ENCODE measurements at places on chromosomes 11 and 22. TPM values are rescaled to one million over a fixed set of nuclear protein-coding genes. Genes with fewer than 3 reads are reported as not detected.

DNA sequence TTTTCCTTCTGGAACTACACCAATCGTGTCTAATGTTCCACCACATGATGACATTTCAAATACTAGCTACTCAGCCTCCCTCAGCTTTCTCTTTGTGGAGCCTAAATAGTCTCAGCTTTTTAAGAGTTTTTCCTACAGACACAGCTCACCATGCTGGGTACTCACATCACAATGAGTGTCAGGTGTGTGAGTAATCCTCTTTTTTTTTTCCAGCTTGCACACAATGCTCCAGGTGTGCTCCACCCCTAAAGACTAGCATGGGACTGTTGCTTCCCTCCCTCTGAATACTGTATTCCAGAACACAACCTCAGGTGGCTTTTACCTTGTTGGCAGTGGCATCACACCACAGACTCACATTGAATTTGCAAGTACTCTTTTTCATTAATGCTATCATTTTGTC is 11.7 kb downstream of the BTG4 start:
- H3K27me3 ChIP-seq: no peaks in the 10 kb centered on the region
- DNase-seq: no peak
- H3K27ac ChIP-seq: no peak overlapping the region
- no peaks in the 10 kb centered on the region for H3K36me3 ChIP-seq
- no peaks in the 10 kb centered on the region for H3K4me1 ChIP-seq
- no peak overlapping the region for H3K4me3 ChIP-seq

GRCh38 chr11:119483341-119483880 is 60.4 kb upstream of the THY1 start:
- no peaks in the 10 kb centered on the region for H3K36me3 ChIP-seq
- H3K27me3 ChIP-seq: no peaks in the 10 kb centered on the region
- H3K4me3 ChIP-seq: no peak overlapping the region
- DNase-seq: peak; percentile 39

DNA sequence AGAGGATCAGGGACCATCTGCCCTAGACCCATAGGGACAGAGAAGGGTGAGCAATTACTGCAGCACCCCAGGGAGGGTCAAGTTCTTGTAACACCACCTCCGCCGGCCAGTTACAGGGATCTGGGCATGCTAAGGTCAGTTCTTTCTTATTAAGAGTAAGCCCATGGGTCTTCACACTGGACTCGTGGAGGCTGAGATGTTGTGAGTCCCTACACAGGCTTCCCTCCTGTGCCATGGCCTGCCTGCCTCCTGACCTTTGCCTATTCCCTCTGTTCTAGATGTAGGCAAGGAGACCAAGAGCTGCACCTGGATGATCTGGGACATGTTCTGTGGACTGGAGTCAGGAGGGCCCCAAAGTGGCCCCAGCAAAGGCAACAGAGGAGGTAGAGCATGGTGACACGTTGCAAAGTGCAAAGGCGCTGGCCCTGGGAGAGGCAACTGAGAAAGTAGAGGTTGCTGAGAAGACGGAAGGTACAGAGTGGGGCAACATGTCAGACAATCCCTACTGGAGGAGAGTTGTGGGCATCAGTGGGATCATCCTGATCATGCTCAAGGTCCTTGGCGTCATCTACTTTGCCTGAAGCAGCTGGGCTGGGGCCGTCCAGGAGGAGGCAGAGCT is 16.3 kb upstream of the GNAZ start:
- peaks cover 5% of the 10 kb centered on the region for H3K27me3 ChIP-seq
- no peak overlapping the region for H3K4me3 ChIP-seq
- DNase-seq: no peak
- H3K4me1 ChIP-seq: no peaks in the 10 kb centered on the region
- no peaks in the 10 kb centered on the region for H3K36me3 ChIP-seq

DNA sequence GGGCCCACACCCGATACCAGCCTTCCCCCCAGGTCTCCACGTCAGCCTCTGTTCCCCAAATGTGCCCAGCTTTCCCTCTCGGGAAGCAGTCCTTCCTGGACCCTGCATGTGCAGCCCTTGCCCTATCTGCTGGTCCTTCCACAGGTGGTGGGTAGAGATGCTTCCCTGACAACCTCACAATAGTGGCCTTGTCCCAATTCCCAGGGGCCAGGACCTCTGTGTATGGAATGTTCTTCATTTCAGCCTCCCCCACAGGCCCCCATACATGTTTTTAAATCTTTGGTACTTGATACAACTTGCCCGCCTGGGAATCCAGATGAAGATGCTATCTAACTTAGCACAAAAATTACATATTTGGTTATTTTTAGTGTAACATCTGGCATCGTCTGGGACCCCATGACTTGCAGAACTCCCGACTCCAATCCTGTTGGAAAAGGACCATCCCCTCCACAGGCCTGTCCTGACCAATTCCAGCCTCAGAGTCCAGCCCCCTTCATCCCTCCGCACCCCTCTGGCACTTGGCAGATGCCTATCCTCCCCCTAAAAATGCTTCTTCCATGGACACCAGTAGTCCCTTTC is 39.5 kb downstream of the ANO1 start:
- no peak for DNase-seq
- no peaks in the 10 kb centered on the region for H3K27me3 ChIP-seq
- H3K4me1 ChIP-seq: 0 out of 2 replicates have a peak, but pooled peaks cover 2% of the 10 kb centered on the region
- no peak overlapping the region for H3K4me3 ChIP-seq

GRCh38 chr11:12885717-12886239 is 123.3 kb upstream of the RASSF10 start:
- no peak overlapping the region for H3K27ac ChIP-seq
- no peaks in the 10 kb centered on the region for H3K27me3 ChIP-seq
- peaks cover 2% of the 10 kb centered on the region for H3K36me3 ChIP-seq
- no peak for DNase-seq
- 0 out of 2 replicates have a peak, but pooled peaks cover under 1% of the 10 kb centered on the region for H3K4me1 ChIP-seq

The MLC1 gene
- total RNA-seq: not detected
